ENCODE measurements at places on chromosomes 6 and 20. TPM values are rescaled to one million over a fixed set of nuclear protein-coding genes. Genes with fewer than 3 reads are reported as not detected.

NRN1 gene
- total RNA-seq = 0.13 TPM

CLPSL1 gene
- total RNA-seq = not detected

PLCB1 gene
- total RNA-seq = 4.9 TPM

ASIP gene
- not detected for total RNA-seq

CASS4 gene
- 0.78 TPM for total RNA-seq

DNAAF9 gene
- total RNA-seq = 11.3 TPM

NOX3 gene
- not detected for total RNA-seq

OR12D3 gene
- not detected for total RNA-seq

PSORS1C2 gene
- not detected for total RNA-seq

OLIG3 gene
- not detected for total RNA-seq

HSPA12B gene
- 0.88 TPM for total RNA-seq

PLN gene
- total RNA-seq = not detected

HCK gene
- not detected for total RNA-seq

PRICKLE4 gene
- 1.6 TPM for total RNA-seq

All from epithelial cell of alveolus of lung (primary cell).